ENCODE measurements at places on chromosomes 5 and 9.
A peak's percentile ranks its signal among the peaks of the same experiment; 100 is the strongest.

- no peak for DNase-seq
Observed at GRCh38 chr5:17802256-17802655, 168.0 kb downstream of the TAF11L14 start.

- DNase-seq = no peak
Observed at GRCh38 chr5:157592594-157592993, 17.0 kb upstream of the ADAM19 start.

DNA sequence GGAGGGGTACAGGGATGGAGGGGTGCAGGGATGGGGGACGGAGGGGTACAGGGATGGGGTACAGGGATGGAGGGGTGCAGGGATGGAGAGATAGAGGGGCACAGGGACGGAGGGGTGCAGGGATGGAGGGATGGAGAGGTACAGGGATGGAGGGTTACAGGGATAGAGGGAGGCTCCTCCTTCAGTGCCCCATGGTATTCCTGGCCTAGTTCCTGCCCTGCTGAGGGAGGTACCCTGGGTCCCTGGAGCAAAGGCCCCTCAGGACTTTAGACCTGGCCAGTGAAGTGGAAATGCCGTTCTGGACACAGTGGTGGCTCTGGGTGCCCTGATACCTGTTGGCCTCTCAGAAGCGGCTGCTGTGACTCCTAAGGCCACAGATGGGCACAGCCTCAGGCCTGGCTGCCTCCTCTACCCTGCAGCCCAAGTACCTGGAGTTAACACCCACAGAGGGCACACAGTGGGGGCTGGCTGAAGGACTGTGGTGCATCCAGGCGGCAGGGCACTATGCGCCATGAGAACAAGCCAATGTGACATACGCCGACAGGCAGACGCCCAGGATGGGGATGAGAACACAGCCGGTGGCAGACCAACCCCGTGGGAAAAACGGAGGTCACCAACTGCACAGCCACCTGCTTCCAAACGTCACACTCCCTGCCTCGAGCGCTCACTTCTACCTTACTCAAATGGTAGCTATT, 8.4 kb downstream of the PTGES2 start:
- DNase-seq = no peak

GRCh38 chr5:123719004-123719403, 207.0 kb downstream of the CSNK1G3 start:
- DNase-seq = no peak

DNA sequence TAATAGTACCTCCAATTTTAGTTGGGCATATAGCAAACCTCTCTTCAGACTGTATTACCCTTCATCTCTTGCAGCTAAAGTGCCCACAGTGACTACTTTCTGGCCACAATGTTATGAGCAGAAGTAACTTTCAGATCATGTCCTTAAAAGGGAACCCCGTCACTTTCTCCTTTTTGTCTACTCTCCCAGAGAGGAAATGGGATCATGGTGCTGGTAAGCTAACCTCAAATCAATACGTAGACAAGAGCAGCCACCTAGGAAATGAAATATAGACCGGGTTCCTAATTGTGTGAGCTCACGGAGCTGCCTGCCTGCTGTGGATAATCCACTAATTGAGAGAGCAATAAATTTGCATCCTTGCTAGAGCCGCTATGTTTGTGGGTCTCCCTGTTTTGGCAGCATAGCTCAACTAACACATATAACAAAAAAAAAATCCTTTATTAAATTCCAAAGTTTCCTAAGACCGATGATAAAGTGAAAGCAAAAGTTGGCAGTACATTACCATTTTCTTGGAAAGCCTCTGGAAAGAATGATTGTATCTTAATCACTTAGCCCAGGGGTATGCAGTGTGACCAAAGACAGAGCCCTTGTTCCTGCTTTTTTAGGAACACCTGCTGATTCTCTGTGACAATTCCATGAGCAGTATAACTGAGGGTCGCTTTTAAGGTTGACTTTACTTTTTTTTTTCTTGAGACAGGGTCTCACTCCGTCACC, 5.6 kb upstream of the IL7R start:
- DNase-seq = no peak

DNA sequence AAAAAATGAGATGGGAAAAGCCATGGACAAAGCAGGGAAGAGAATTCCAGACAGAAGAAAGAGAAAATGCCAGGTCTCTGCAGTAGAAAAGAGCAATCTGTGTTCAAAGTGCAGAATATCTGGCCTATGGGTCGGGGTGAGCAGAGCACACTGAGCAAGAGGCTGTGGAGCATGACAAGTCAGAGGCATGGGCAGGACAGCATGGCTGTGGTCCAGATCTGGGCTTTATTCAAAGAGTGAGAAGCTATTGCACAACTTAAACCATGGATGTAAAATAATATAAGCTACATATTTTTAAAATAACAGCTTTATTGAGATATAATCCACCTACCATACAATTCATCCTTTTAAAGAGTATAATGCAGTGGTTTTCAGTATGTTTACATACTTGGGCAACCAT, 133.1 kb upstream of the SPDL1 start:
- no peak for DNase-seq

GRCh38 chr9:112043423-112043822, 131.7 kb downstream of the SUSD1 start:
- no peak for DNase-seq

DNA sequence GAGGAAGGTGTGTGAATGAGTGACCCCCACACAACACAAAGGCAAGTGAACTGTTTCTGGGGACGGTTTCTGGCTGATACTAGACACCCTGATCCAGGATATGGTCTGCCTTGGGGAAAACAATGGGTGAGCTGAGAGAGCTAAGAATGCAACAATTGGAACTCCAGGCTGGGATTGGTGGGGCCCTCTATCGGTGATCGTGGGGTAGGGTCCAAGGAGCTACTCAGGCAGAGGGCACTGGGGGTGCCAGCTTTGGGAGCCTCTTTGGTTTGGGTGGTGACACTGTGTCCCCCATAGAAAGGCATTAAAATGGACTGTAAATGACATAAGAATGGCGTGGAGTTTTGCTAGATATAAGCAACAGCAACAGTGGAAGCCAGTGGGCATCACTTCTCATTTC, 439.1 kb downstream of the DMAC1 start:
- no peak for DNase-seq

DNA sequence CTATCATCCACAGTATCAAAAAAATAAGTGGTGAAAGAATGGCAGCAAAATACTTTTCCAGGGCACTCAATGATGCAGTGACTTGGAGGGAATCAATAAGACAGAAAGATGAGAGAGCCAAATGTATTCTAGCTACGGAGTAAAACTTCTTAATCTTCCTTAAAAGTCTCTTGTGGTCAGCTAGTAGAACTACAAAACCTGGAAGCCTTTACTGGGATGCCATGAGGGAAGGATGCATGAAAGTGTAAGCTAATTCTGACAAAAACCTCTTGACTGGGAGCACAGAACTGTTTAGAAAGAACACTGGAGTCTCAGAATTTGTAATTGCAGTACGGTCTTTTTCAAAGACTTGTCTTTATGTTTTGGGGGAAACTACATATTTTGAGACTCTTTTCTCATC, 432.8 kb upstream of the PTPRD start:
- no peak for DNase-seq

DNA sequence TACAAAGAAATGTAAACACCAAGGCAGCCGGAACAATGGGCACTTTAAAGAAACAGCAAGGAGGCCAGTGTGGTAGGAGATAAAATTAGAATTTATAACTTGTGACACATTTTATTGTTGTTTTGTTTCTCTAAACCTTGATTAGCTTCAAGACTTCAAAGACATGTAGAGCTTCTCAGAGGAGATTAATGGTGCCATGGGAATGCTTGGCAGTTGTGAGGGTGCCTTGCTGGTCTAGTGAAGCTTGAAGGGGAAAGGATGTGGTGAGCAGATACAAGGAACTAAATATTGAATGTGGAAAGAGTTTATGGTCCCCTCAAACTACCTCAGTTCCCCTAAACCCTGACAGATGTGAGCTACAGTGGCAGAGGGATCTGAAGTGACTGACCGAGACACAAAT, 322.4 kb upstream of the ADAMTS16 start:
- no peak for DNase-seq

DNA sequence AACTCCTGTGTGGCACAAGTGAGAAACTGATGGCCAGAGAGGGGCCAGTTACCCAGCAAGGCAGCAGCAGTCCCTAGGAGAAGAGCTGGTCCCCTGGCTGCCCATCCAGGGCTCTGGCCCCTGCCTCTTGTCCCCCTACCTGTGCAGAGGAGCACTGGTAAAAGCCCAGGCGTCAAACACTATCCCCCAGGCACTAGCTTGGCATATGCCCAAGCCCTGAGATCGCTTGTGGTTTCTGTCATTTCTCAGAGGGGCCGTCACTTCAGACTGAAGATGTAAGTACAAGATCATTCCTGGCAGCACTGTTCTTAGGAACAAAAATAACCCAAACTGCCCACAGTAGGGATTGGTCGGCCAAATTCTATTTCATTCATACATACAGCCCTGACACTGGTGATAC, 53.9 kb downstream of the COL15A1 start:
- no peak for DNase-seq

DNA sequence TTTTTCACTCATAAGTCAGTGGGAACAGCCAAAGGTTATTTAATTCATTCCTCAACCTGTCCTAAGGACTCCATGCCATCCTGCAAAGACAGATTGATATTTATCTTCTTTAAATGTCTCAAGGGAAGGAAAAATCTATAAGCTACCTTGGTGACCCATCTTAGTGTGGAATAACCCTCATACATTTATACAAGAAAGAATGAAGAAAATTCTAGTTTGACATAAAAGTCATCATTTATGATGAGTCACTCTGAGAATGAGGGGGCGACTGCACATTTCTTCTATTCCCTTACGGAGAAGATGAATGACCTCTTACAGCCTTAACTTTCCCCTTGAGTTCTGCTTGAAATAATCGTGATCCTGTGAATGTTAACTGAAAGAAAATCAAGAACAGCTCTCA, 26.8 kb upstream of the NUDT12 start:
- no peak for DNase-seq

DNA sequence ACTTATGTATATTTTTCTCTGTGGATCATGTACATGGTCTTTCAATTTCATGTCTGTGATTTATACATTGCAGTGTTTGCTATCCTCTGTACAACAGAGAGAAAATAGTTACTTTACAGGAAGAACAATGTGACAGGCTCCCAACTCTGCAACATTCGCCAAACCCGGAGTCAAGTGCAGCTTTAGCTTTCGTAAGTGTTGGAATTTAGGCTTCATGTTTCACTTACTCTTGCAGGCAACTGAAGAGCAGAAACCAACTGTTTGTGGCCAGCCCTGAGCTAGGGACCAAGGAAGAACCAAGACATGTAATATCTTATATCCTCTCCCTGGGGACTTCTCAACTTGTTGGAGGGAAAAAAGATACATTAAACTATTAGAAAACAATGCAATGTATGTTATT, 147.9 kb downstream of the C5orf15 start:
- DNase-seq = no peak

DNA sequence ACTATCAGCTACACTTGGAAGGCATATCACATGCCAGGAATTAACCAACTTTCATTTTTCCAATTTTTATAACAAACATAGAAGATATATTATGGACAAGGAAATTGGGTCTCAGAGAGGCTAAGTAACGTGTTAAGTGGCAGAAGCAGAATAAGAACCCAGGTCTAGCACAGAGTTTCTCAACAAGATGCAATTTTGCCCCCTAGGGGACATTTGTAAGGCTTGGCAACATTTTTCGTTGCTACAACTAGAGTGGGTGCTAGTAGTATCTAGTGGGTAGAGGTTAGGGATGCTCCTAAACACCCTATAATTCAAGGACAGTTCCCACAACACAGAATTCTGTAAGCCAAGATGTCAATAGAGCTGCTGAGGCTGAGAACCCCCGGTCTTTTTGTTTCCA, 180.6 kb downstream of the SNCAIP start:
- no peak for DNase-seq

DNA sequence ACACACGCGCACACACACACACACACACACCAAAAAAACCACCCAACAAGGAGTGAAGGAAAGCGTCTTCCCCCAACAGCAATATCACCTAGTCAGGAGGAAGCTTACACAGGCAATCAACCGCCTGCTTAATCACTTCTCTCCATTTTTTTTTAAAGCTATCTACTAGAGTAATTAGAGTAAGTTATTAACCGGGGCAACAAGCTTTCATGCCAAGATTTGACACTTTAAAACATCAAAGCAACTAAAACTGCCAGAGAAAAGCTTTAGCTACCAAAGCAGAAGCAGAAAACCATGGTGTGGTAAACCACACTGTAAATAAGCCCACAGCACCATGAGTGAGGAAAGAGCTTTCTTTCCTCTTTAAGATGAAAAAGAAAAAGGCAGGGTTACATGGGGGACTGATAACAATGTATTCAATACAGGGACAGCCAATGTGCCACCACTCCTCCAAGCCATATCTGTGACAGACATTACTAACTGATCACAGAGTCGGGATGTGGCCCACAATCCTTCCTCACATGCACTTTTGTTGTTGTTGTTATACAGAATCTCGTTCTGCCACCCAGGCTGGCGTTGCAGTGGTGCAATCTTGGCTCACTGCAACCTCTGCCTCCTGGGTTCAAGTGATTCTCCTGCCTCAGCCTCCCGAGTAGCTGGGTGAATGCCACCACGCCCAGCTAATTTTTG, 282.1 kb downstream of the CRB2 start:
- DNase-seq = no peak

DNA sequence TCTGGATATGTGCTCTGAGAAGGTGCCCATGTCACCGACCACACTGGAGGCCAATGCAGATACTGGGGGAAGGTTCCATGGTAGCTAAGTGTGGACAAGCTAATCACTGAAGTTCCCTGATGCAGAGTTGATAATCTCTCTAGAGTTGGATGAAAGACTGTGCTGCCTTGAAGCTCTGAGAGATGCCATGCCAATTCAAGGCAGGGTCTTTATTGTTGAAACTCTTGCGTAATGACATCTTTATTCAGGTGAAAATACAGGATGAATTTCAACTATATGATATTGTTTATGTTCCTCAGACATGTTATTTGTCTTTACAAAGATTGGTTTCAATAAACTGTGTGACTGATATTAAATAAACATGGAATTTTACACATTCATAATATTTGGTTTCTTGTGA, 167.6 kb upstream of the TMEM161B start:
- DNase-seq = no peak

DNA sequence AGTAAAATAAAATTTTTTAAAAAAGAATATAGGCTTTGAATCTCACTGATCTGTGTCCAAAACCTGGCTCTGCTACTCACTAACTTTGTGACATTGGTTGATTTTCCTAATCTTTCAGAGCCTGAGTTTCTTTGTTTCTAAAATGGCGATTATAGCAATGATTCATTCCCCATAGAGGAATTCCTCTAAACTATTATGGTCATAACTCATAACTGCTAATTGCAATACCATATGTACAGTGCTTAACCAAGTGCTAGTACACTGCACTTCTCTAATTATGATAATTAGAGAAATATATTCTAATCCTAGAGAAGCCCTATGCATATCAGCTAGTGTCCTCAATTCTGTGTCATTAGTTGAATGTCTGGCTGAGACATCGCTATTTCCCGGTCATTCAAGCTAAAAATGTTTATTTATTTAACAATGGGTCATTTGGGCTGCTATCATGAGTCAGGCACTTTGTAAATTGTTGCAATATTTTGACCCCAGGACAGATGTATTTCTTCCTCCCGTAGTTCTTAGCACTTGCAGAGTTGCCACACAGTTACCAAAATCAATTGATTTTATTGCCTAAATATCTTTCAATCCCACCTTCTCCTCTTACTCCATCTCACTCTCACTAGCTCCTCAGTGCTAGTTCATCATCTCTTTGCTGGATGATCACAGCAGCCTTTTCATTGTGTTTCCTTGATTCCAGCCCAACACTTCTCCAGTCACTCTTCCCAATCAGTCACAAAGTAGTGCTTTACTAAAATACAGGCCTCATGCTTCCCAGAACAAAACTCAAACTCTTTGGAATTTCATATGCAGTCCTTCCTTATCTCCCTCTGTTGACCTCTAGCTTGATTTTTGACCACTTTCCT, 200.9 kb upstream of the PAPPA start:
- no peak for DNase-seq

- peak; percentile 77 for DNase-seq
Observed at GRCh38 chr5:32076699-32077695, 97.1 kb downstream of the GOLPH3 start.

Measured in Ammon's horn (tissue), 1 donor.